ENCODE measurements at places on chromosomes 7 and 10.

DNA sequence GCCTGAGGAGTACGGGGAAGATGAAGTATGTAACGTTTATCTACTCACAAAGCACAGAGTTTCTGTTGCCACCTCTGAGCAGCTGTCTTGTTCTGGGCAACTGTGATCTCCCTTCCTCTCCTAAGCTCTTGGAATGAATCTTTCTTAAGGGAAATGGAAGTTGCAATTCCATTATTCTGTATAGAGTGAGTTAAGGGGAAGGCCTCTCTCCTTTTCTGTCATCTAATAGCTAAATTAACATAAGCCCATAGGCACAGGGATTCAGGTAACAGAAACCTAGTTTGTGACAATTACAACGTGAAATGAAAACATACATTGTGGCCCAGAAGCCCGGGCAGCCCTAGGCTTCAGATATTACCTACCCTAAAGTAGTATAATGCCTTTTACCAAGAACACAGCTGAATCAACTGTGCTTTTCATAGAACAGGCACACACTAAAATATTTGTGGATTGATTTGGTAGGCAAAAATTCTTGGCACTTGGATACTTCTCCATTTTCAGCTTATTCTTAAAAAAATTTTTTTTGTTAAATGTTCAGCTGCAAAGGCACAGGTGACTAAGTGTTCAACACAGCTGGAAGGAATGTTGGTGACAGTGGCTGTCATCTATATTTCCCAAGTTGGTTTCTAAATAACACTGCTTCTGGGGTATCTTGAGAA, 3.8 kb upstream of the PDCD4 start:
- DNase-seq: no peak

GRCh38 chr7:132028144-132028920, 471.9 kb upstream of the PODXL start:
- no peak for DNase-seq

GRCh38 chr10:129725482-129725881, 238.6 kb downstream of the EBF3 start:
- no peak for DNase-seq

DNA sequence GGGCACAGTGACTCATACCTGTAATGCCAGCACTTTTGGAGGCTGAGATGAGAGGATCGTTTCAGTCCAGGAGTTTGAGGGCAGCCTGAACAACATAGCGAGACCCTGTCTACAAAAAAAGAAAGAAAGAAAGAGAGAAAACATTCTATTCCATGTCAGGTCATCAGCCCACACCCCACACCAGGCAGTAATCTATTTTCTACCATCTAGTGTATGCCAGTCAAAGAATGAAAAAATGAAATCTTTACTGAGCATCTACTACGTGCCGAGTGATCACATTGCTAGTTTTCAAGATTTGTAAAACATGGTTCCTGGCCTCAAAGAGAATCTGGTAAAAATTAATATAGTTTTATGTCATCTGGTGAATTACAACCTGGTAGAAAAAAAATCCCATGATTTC, 3.1 kb upstream of the EPHB4 start:
- no peak for DNase-seq
